ENCODE measurements at places on chromosomes 4 and X. TPM values are rescaled to one million over a fixed set of nuclear protein-coding genes. Genes with fewer than 3 reads are reported as not detected.

SHROOM3 gene
- total RNA-seq = 445 TPM

CEP44 gene
- 22.5 TPM for total RNA-seq

AWAT2 gene
- total RNA-seq = not detected

ATOH1 gene
- total RNA-seq = 76.7 TPM

RTL5 gene
- total RNA-seq = 3.6 TPM

MTMR8 gene
- total RNA-seq = 20.1 TPM

ANKRD37 gene
- 2.0 TPM for total RNA-seq

RLIM gene
- 16.1 TPM for total RNA-seq

SHISA3 gene
- 1.6 TPM for total RNA-seq

SCOC gene
- total RNA-seq = 10.8 TPM

CAPN6 gene
- 1.8 TPM for total RNA-seq

FHDC1 gene
- 15.6 TPM for total RNA-seq

GPR34 gene
- 3.5 TPM for total RNA-seq

AFF2 gene
- total RNA-seq = 0.27 TPM

SSX4 gene
- total RNA-seq = not detected

NXF2 gene
- not detected for total RNA-seq

ENPEP gene
- total RNA-seq = 0.80 TPM

HSD17B13 gene
- 1.1 TPM for total RNA-seq

TLL1 gene
- 3.7 TPM for total RNA-seq

DMD gene
- total RNA-seq = 25.1 TPM

RBMXL3 gene
- total RNA-seq = not detected
